ENCODE measurements at places on chromosomes 3 and 15.
A peak's percentile ranks its signal among the peaks of the same experiment; 100 is the strongest.

- DNase-seq, result no peak
These were observed 97.6 kb upstream of the ICE2 start for GRCh38 chr15:60576515-60576914.

DNA sequence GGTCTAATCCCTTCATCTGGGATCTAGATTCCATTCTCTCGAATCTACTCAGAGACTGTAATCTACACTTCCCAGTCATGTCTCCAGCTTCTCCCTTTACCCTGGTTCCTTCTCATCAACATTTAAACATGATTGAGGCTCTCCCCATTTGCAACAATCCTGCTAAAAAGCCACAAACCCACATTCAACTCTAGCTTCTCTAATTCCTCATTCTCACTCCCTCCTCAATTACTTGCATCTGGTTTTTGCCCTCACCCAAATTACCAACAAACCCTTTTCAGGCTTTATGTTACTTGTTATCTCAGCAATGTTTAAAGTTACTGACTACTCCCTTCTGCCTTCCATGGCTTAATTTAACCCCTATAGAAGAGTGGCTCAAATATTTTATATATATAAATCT, 11.5 kb downstream of the ETFA start:
- DNase-seq, result no peak

GRCh38 chr3:156010829-156011228, 109.5 kb upstream of the KCNAB1 start:
- peak; percentile 3 for DNase-seq

DNA sequence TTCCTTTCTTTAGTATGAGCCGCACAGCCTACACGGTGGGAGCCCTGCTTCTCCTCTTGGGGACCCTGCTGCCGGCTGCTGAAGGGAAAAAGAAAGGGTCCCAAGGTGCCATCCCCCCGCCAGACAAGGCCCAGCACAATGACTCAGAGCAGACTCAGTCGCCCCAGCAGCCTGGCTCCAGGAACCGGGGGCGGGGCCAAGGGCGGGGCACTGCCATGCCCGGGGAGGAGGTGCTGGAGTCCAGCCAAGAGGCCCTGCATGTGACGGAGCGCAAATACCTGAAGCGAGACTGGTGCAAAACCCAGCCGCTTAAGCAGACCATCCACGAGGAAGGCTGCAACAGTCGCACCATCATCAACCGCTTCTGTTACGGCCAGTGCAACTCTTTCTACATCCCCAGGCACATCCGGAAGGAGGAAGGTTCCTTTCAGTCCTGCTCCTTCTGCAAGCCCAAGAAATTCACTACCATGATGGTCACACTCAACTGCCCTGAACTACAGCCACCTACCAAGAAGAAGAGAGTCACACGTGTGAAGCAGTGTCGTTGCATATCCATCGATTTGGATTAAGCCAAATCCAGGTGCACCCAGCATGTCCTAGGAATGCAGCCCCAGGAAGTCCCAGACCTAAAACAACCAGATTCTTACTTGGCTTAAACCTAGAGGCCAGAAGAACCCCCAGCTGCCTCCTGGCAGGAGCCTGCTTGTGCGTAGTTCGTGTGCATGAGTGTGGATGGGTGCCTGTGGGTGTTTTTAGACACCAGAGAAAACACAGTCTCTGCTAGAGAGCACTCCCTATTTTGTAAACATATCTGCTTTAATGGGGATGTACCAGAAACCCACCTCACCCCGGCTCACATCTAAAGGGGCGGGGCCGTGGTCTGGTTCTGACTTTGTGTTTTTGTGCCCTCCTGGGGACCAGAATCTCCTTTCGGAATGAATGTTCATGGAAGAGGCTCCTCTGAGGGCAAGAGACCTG, 13.2 kb downstream of the GREM1 start:
- no peak for DNase-seq

DNA sequence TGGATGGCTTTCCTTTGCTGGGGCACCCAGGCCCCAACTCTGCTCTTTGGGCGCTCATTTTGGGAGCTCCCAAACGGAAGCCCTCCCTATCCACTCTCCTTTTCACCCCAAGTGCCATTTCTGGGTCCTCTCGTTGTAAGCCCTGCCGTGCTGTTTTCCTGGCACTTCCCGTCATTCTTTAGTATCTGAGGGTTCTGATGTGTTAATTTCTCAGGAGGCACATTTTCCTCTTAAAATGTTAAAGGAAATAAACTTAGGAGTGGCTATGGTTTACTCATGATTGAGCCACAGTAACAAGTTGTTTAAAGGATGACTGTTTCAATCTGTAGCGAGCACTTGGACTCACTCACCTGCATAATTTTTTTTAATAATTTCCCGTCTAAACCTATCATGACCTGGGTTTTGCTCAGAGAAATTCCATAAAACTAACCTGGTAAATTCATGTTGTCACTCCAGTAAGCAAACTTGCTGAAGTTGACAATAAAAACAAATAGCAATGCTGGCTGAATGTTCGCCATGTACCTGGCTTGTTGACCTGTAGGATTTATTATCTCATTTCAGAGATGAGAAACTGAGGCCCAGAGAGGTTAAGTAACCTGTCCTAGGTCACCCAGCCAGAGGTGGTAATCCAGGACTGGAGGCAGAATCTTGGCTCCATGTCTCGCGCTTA, 10.6 kb downstream of the ALDH1A3 start:
- DNase-seq, result no peak

DNA sequence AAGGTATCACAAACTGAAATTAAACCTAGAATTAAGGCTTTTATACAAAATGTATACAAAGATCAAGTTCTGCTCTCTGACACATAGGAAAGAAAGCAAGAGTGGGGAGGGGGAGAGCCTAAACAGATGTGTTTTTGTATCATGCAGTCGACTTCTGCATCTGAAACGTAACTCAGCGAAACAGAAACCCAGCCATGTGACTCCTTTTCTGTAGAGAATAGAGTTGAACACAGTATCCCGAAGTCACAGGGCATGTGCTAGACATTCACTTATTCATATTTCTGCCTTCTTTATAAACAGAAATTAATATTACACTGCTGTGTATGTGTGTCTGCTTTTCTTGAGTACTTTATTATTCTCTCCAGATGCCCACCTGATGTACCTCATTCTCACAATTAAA, 121.0 kb downstream of the PDZRN3 start:
- DNase-seq, result no peak

GRCh38 chr3:70400194-70400593, 87.8 kb upstream of the MDFIC2 start:
- no peak for DNase-seq

- DNase-seq, result peak; percentile 8
These were observed 153.7 kb upstream of the GAP43 start for GRCh38 chr3:115469649-115470048.

GRCh38 chr3:175041369-175041768, 182.2 kb downstream of the NAALADL2 start:
- DNase-seq, result no peak

GRCh38 chr3:15453991-15454625, 26.7 kb downstream of the EAF1 start:
- DNase-seq, result no peak

DNA sequence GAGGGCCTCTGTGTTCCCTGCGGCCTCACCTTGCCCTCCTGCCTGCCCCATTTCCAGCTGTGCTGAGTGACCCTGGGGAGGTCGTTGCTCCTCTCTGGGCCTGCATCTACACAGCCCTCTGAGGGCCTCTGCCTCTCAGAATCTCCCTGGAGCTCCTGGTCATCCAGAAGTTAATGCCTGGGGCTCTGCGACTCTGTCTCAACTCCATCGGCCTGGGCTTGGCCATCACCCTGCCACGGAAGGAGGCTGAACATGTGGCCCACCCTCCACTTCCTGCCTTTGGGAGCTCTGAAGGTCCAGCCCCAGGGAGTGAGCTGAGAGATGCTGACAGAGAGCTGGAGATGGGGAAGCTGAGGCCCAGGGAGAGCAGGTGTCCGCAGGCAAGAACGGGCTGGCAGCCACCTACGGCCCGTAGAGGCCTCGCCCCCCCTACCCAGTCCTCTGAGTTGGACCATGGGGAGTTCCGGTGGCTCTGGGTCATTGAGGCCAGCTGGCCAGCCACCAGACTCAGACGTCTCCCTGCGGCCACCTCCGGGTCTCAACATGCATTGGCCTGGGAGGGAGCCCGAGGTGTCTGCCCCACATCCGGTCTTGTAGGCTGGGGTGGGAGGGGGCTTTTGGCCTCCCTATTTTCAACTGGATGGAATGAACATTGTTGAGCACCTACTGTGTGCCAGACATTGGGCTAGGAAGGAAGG, 34.2 kb downstream of the GRIP2 start:
- DNase-seq, result no peak

DNA sequence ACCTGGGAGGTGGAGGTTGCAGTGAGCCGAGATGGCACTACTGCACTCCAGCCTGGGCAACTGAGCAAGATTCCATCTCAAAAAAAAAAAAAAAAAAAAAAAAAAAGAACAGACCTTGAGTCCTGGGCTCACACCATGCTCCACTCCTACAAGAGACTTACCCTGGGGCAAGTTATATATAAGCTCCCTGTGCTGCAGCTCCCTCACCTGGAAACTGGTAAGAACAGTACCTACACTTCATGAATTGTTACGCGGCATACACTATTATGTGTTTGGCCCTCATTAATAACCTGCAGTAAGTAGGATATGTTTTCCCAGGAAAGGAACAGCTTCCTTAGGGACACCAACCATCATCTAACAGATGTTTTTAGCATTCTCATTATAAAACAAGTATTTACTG, 119.6 kb downstream of the FMN1 start:
- DNase-seq, result no peak

- no peak for DNase-seq
These were observed 119.7 kb upstream of the IGSF10 start for GRCh38 chr3:151580591-151580990.

DNA sequence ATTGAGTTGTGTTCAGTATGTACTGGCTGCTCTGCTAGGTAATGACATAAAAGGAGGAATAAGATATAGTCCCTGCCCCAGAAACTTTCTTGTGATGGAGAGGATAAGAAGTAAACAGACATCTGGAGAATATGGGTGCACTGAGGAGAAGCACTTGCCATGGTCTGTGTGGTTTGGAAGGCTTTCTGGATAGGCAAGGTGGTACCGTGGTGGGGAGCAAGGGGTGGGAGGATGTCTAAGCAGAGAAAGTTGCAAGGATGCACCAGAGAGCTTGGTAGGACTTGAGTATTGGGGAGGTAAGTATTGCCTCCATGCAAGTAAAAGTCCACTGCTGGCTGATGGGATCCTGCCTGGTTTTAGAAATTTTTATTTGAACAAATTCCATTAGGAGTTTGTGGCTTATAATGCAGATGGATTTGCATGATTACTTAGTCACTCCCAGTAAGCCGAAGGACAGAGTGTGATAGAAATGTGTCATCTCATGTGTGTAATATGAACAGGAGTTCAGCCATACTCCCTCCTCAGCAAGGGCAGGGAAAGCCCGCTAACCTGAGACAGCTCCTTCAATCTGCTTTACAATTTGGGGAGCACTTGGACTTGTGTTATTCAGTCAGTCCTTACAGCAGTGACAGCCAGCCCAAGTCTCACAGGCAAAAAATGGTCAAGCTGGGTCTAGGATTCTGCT, 53.6 kb downstream of the CLSTN2 start:
- DNase-seq, result no peak

GRCh38 chr3:55935241-55935640, 448.1 kb upstream of the WNT5A start:
- peak; percentile 40 for DNase-seq
